ENCODE measurements at places on chromosomes 11 and 22. TPM values are rescaled to one million over a fixed set of nuclear protein-coding genes. Genes with fewer than 3 reads are reported as not detected.

Gene IRAG1
- not detected for total RNA-seq

Gene MPPED2
- not detected for total RNA-seq

Gene MRGPRD
- not detected for total RNA-seq

Gene THY1
- total RNA-seq: 2.4 TPM

Gene TREH
- not detected for total RNA-seq

Gene ABCG4
- not detected for total RNA-seq

Gene PKDREJ
- total RNA-seq: not detected

Gene ASCL2
- total RNA-seq: 1.7 TPM

Gene POTEH
- total RNA-seq: not detected

Gene GTSE1
- total RNA-seq: 0.21 TPM

Gene RAB38
- 118 TPM for total RNA-seq

Gene TUBA8
- not detected for total RNA-seq

Gene BLID
- total RNA-seq: 0.24 TPM

Gene RASL10A
- total RNA-seq: not detected

Gene NUDT8
- total RNA-seq: 10.6 TPM

Gene NCAPH2
- 24.7 TPM for total RNA-seq

Gene BACE1-AS
- total RNA-seq: 1.9 TPM

Gene NXPE4
- not detected for total RNA-seq

Data from tracheal epithelial cell (primary cell).